Activated CD8-positive, alpha-beta T cell treated with anti-CD3 and anti-CD28 coated beads for 36 hours (primary cell): ENCODE measurements at places on chromosomes 7 and 10.
A peak's percentile ranks its signal among the peaks of the same experiment; 100 is the strongest.

DNA sequence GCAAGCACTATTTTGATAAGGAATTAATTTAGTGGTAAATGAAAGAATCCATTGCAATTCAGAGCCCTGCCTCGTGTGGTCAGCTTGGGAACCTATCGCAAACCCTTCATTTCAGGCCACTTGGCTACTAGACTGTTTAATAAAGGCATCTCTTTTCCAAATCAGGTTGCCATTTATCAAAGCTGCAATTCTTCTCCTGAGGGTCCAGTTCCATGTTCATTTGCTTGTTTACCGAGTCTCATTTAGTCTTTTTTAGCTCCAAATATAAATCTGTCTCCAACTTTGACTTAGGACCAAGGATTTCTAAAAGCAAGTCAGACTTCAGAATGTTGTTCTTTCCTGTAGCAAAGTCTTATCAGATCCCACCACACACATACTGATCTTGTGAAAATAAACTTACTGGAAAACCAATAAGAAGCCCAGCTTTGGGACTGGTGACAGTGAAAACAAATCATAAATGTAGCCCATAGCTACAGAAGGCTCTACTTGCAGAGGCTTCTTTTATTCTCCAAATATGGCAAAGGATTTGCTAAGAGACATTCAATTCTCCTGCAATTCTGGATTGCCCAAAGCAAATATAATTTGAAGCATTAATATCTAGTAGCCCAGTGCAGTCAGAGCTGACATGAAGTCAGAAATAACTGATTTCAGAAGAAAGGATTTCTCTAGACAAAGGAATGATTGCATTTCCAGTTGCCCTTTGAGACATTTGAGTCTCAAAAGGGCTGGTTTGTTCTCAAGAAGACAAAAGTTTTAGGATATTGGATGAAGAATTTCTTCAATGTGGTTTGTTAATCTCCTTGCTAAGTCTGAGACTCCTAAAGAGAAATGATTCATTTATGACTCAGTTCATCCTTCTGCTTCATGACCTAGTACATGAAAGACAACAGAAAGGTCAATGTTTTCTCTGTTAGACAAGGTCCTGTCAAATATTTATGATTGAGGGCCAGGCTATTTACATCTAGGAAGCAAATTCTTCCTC, 28.0 kb downstream of the PPP1R3C start:
- DNase-seq, result no peak

GRCh38 chr7:74092321-74092963, 8.8 kb downstream of the LIMK1 start:
- no peak for DNase-seq

DNA sequence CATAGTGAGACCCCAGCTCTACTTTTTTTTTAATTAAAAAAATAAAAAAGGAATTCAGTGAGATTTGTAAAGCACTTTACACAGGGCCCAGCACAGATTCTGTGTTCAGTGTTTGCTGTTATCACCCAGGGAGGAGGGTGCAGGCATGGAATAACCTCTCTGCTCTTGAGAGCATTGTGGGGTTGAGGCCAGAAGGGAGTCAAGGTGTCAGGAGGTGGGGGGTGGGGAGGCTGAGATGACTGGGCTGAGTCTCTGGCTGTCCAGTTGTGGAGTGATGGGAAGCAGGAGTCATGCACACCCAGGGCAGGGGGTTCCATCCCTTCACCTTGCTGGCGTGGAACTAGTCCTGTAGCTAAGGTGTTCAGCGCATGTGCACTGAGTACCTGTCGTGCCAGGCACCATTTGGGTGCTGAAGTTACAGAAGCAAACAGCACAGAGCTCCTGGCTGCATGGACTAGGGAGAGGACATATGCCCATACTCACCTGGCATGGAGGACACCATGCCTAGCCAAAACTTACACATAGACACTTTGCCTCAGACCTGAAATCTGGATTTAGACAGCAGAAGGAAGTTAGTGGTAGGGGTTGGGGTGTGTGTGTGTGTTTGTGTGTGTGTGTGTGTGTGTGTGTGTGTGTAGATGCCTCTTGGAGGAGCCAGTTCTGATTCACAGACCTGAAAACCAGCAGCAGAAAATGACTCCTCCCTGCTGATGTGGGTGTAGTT, 69.2 kb upstream of the LRRC4 start:
- no peak for DNase-seq

DNA sequence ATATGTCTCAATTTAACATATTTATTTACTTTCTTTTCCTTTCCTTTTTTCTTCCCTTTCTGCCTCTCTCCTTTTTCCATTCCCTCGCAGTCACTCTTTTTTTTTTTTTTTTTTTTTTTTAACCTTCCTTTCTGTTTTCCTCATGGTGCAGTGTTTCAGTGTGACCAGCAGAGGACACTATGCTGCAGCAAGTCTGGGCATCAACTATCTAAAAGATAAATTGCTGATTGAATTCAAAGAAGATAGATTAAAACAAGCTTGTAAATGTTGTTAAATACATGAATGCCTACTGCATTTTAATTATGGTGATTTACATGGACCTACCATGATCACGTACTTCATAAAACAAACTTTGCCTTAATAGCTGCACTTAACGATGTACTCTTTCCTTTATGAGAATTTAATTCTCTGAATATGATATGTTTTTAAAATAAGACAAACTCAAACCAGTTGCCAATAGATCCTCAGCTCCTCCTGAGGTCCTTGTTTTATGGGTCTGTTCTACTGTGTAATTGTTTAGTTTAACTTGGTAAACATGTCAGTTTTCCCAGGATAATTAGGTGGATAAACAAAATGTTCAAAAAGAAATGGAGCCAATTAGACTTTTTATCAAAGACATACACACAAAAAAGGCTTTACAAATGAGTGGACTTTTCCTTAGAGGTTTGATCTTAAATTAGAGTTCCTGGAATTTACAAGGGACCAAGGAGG, 101.0 kb upstream of the AGR3 start:
- DNase-seq, result peak; percentile 26

DNA sequence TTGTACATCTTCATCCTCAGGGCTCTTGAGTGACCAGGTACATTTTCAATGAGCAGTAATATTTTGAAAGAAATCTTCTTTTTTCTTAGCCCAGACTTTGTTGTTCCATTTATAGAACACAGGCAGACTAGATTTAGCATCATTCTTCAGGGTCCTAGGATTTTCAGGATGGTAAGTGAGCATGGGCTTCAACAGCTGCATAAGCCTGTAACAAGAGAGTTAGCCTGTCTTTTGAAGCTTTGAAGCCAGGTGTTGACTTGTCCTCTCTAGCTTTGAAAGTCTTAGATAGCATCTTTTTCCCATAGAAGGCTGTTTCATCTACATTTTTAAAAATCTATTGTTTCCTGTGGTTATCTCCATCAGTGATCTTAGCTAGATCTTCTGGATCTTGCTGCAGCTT, 4.5 kb upstream of the NDUFA5 start:
- no peak for DNase-seq

DNA sequence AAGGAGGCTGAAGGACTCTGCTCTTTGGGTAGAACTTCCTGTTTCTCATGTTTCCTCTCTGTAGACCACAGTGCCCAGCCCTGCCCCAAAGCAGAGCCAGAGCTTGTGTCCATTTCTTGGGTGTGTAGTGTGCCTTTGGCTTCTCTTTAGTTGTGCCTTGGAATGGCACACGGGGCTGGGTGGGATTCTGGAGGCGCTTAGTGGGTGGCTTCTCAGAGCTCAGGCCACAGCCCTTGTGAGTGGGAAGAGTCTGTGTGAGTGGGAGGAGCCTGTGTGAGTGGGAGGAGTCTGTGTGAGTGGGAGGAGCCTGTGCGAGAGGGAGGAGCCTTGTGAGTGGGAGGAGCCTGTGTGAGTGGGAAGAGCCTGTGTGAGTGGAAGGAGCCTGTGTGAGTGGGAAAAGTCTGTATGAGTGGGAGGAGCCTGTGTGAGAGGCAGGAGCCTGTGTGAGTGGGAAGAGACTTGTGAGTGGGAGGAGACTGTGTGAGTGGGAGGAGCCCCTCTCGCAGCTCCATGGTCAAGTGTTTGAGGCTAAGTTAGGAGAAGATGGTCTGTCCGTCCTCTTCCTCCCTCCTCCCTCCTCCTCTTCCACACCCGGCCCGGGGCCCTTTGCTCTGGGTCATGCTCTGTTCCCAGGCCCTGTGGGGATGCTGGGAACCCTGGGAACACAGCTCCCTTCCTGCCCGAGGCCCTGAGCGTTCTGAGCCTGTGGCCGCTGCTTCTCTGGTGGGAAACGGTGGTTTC, 153.0 kb downstream of the GRK5 start:
- DNase-seq, result peak; percentile 20

GRCh38 chr7:47813620-47814260, 134.5 kb downstream of the PKD1L1 start:
- no peak for DNase-seq

DNA sequence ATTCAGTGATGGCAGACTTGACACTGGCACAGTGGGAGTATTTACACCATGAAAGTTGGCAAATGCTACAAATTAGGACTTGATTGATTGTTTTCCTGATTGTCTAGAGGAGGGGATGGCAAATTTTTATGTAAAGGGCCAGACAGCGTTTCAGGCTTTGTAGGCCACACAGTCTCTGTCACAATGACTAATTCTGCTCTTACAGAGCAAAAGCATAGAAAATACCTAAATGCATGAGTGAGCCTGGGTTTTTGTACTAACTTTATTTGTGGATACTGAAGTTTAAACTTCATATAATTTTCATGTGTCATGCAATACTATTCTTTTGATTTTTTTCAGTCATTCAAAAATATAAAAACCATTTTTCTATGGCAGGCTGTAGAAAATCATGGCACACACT, 9.0 kb upstream of the ARMS2 start:
- DNase-seq, result no peak

- DNase-seq, result no peak
Measured at GRCh38 chr10:63586043-63586442, 64.8 kb downstream of the REEP3 start.

DNA sequence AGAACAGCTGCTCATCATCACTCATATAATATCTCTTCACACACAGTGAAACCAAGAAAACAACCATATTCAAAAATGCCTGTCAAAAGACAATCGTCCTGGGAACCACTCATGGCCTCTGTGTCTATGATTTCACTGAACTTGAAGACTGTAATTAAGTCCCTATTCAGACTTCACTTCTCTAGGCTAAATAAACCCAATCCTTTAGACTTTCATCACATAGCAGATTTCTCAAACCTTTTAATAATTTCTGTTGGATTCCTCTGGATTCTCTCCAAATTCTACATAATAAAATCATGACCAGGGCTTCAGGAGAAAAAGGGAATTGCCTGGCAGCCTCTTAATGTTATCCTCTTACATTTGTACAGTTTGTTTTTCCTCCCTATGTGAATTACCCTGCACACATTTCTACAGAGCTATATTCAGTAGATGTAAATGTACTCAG, 201.1 kb downstream of the LRRN3 start:
- DNase-seq, result no peak

GRCh38 chr7:46583656-46584055, 662.6 kb upstream of the IGFBP3 start:
- DNase-seq, result no peak

GRCh38 chr7:151917791-151918509, 38.3 kb upstream of the GALNTL5 start:
- no peak for DNase-seq

DNA sequence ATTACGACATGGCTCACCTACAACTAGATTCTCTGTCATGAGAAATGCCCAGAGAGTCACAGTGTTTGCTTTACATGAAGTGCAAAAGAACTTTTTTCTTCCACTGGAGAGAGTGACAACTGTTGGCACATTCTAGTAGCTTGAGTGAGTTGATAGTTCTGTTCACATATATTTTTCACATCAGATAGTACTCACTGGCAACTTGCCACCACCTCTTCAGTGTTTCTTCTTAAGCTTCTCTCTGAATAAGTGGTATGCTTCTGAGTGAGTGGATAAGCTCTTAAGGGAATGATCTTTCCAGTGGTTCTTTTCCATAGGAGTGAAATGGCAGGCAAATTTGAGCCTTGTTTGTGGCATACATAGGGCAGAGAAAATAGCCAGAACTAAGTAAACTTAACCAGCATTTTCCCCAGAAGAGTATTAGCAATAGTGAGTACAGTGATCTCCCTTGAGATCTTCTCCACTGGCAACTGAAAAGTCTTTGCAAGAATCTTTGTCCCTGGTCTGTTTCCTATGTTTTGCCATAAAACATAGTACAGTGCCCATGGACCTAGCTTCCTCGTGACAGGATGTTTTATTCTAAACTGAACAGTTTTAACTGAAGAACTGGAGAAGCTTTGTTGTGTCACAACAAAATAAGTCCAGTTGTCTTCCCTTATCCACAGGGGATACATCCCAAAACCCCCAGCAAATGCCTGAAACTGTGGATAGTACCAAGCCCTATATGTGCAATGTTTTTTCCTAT, 125.4 kb upstream of the CDK13 start:
- no peak for DNase-seq

DNA sequence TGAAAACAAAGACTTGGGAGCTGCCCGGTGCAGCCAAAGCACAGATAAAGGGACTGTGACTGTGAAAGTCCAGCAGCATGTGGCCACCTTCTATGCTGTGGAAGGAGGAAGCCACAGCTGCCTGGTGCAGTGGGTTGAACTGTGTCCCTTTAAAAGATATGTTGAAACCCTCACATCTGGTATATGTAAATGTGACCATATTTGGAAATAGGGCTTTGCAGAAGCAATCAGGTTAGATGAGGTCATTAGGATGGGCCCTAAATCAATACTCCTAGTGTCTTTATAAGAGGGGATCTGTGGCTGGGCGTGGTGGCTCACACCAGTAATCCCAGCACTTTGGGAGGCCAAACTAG, 136.9 kb downstream of the GLI3 start:
- DNase-seq, result no peak

DNA sequence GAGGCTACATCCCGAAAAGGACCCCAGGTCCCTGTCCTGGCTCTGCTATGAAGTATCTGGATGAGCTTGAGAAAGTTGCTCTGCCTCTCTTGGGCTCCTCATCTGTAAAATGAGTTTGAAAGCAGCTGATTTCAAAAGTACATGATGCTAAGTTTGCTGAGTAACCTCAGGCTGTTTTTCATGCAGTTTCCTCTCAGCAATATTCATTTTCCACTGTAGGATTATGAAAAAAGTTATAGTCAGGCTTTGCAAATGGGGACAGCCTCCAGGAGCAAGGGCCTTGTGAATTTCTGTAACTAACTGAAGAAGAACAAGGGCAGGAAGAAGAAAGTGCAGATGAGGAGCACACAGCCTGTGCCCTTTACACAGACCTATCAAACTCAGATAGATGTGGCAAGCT, 167.3 kb upstream of the KMT2E start:
- DNase-seq, result no peak
